ENCODE measurements at places on chromosomes 5 and 9.
A peak's percentile ranks its signal among the peaks of the same experiment; 100 is the strongest.

GRCh38 chr5:108212775-108213346 lies 169.0 kb downstream of the FBXL17 start:
- no peak for DNase-seq

DNA sequence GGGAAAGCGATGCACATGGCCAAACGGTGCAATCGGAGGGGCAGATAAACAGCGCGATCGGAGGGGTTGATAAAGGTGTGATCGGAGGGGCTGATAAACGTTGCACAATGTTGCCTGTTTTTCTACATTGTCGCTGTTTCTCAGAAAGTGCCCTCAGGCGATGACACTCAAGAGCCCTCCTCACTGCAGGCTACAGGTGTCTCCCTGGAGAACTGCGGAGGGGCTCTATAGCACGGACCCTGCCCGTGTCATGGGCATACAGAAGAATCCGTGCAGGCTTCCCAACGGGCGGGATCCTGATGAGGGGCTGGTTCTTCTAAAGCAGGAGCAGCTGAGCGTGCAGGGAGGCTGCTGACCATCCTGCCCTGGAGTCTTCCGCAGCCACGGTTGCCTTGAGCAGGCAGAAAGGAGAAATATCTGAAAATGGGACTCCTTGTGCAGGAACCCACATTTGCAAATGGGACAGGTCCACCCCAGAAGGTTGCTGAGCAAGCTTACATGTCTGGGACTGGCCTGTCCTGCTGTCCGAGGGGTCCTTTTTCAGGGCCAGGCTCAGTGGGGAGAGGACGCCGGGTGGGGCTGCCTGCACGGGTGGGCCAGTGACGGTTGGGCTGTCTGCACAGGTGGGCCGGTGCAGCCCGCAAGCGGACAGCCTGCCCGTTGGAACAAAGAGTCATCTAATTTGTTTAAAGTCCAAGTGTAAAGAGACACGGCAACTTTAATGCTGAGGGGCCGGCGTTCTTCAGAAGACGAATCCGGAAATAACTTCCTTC lies 25.1 kb upstream of the LPCAT1 start:
- DNase-seq: no peak

GRCh38 chr9:112378328-112379176 lies 1.4 kb upstream of the HSDL2 start:
- DNase-seq: peak; percentile 17

DNA sequence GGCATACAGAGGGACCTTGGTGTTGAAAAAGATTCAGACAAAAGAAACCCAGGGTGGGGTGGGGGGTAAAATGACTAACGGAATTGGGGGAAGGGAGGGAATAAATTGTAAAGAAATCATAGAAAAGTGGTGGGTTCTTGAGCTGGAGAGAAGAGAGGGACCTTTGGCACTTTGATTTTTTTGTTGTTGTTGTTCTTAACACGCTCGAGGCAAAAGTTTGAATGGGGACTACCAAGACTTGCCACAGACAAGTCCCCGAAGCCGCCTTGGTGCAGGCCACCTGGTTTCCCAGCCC lies 616 bp downstream of the VCAN start:
- DNase-seq: no peak

DNA sequence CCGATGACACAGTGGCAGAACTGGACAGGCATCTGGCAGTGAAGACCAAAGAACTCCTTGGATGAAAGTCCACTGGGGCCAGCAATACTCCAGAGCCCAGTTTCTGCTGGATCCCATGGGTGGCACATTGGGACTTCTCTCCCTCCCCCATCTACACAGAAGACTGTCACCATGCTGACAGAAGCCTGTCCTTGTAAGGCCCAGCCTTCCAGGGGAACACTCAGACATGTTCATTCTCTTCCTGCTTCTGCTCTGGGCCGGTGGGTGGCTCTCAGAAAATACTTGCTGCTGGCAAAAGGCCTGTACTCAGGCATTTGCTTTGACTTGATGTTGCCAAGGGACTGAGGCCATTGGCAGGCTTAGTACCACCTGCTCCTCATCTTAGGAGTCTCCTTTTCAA lies 48.3 kb upstream of the PTGS1 start:
- DNase-seq: no peak

DNA sequence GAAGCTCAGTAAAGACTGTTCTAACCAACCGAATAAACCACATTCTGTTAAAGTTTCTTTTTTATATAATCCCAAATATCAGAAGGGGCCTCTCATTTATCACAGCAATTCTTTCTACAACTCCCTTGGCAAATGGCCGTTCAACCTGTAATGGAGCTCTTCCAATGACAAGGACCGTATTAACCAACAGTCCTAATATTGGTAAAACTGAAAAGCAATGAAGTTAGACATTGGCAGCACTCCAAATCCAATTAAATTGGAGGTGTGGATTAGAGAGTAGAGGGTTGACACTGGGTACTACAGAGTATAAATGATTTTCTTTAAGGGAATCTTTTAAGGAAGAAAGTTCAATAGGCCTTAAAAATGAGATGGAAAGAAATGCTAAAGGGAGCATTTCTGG lies 842 bp downstream of the TMED7 start:
- DNase-seq: no peak

GRCh38 chr9:98375138-98375726 lies 119.8 kb upstream of the TBC1D2 start:
- DNase-seq: no peak

DNA sequence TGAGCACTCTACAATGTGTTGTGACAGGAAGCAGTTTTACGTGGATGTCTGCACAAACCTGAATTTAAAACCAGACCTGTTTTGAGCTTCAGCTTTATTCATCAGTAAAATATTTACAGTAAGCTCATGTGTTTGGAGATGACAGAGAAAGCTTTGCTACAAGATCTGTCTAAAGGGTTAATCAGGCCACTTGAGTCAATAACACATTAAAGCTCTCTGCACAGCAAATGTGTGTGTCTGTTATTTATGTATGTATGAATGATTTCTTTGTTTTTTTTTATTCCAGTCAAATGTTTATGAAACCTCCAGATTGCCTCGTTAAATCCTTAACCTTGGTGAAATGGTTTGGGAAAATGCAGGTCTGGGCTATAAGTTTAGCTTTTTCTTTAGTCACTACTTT lies 77.3 kb upstream of the SREK1 start:
- no peak for DNase-seq

- no peak for DNase-seq
Observed at GRCh38 chr5:143432658-143433239, 29.3 kb upstream of the NR3C1 start.

- peak; percentile 78 for DNase-seq
Observed at GRCh38 chr9:136566901-136567300, 21.1 kb upstream of the NOTCH1 start.

DNA sequence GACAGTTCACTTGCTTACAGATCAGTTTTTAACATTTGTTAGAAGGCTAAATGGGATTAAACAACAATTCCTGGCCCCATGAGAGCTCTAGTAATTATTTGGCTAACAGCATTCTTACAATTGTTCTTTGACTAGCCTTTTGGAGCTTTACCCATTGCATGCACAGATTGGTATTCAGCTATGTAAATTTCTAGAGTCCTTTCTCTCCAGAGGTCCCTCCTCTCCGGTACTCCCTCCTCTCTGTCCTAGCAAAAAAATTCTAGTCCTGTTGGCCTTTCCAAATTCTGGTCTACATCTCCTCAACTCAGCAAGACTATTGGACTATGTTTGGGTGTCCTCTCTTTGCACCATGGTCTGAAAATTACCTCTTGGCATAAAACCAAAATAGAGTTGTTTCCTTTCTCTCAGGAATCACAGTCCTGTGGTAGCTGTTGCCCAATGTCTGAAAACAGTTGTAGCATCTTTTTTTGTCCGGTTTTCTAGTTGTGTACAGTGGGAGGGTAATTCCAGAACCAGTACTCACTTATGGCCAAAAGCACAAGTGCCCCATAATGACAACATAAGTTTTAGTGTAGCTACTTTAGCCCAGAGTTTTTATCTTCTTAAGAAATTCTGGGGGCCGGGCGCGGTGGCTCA lies 18.1 kb downstream of the SAR1B start:
- DNase-seq: no peak

- no peak for DNase-seq
Observed at GRCh38 chr9:37920471-37921167, 16.7 kb upstream of the SLC25A51 start.

DNA sequence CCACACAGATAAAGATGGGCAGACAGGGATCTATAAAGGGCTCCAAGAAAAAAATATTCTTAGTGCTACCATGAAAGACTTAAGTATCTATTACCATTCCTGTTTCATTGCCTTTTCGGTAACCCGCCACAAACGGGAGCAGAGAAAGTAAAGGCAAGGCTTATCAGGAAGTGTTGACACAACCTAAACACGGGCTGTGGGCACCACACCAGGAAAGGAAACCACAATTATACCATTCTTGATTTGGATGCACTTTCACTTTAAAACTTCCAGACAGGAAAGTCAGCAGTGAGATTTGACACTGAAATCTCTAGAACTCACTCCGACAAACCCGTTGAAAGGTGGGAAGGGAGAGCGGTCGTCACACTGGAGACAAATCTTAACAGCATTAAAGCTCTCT lies 6.5 kb downstream of the TLE1 start:
- no peak for DNase-seq

DNA sequence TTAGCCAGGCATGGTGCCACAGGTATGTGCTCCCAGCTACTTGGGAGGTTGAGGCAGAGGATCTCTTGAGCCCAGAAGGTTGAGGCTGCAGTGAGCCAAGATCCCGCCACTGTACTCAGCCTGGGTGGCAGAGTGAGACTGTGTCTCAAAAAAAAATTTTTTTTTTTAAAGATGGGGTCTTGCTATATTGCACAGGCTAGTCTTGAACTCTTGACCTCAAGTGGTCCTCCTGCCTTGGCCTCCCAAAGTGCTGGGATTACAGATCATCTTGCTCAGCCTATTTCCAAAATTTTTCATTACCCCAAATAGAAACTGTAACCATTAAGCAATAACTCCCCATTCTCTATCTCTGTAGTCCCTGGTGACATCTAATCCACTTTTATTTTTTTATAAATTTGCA lies 4.4 kb upstream of the TBC1D13 start:
- no peak for DNase-seq
